ENCODE measurements at places on chromosomes 5 and 9.

DNA sequence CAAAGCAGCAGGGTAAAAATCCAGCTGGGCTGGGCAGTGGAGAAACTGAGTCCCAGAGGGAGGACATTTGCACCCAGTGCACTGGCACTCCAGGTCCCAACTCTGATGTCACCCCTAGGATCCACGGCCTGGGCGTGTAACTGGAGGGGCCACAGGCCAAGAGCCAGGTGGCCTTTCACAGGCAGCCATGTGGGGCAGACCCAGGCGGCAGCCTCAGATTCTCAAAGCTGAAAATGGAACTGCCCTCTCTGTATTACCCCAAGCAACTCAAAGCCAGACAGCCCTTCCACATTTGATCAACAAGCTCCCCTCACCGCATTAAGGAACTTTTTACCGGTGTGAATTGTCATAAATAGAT lies 46.7 kb downstream of the RASGEF1C start:
- DNase-seq, result no peak

DNA sequence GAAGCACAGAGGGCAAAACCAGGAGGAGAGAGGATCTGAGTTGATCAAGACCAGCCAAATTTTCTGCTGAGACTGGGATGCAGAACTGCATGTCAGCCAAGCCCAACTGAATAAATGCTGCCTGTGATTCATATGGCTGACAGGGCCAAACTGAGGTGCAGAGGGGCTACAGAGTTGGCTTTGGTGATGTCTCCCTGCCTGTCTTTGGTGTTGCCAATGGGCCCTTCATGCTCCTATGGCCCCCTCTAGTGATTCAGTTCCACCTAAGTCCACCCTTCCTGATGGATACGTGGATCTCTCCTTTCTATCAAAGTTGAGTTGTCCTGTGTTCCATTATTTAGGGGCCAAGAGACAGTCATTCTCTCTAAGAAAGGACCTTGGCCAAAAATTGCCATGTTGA lies 163.6 kb upstream of the TLE4 start:
- DNase-seq, result no peak

DNA sequence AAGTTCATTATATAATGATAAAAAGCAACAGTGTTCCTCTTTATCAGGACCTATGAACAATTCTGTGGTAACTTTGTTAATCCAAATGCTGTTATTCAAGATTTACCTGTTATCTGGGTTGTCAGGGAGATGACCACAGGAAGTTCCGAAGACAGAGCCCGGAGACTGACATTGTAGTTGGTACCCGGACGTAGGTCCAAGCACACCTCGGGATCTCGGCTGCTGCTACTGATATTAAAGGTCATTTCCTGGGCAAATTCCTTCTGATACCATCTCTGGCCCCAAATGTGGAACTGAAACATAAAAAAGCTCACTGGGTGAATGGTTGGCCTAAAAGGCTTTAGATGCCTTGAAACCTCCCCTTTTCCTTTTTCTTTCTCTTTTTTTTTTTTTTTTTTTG lies 96.7 kb downstream of the SUSD1 start:
- no peak for DNase-seq

GRCh38 chr5:9545136-9545991 lies 511 bp downstream of the SEMA5A start:
- no peak for DNase-seq

- no peak for DNase-seq
Measured at GRCh38 chr9:78468231-78468630, 171.3 kb downstream of the PSAT1 start.

DNA sequence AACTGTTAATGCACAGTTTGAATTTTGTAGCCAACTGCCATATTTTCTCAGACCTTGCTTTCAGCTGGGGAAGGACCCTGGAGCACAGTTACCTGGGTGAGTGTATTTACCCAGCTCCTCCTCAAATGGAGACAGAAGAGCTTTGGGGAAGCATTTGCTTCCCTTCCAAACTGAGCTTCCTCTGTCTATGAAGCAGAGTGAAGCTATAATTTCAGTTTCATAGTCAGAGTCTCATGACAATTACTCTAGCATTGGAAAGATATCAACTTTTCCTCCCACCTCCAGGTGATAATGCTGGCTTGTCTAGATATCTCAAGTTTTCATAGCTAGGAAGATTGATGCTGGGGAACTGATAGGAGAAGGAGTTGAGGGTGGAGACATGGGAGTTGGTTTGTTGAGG lies 406.4 kb upstream of the CLINT1 start:
- no peak for DNase-seq

DNA sequence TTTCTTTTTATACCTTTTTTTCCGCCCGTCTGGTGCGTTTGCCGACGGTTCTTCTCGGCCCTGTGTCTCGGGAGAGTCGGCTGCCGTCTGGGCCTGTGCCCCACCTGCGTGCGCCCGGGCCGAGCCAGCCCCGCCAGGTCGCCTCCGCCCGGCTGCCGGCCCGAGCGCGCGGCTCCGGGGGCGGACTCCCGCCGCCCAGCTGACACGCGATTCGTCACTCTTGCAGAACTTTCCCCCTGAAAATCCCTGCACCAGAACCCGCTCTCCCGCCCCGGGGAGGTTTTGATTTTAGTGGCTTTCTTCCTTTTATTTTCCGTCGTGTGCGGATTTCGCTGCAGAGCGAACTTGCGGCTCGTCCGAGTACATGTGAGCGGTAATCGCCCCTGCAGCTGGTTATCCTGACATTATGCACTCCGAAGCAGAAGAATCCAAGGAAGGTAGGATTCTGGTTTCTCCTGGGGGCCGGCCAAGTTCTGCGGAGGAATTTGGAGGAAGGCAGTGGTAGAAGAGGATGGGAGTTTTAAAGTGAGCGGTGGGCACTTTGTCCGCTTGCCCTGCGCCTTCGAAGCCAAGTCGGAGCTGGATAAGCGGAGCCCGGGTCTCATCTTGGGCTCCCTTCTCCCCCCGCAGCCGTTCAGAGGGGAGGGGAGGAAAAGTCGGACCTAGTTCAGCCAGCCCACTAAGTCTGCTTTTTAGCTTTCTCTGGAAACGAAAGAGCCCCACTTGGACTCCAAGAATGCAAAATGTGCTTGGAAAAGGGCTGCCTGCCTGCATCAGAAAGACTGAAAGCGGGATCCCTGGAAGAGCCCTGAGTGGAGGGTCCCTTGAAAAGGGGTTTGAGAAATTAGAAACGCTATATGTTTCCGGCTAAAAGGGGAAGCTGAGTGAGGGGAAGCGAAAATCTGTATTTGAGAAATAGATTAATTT lies at the start of gene TNFAIP8:
Gene TNFAIP8 (plus strand): TSS at position 335 of the 927 bp plus-strand sequence. CDS start 72 bp downstream, at position 407.
- no peak for DNase-seq

- DNase-seq, result no peak
Measured at GRCh38 chr5:117191251-117191650, 616.6 kb upstream of the SEMA6A start.

- DNase-seq, result no peak
Measured at GRCh38 chr9:136578626-136578914, 32.7 kb upstream of the NOTCH1 start.

- no peak for DNase-seq
Measured at GRCh38 chr9:135901031-135901758, 6.2 kb downstream of the CAMSAP1 start.

All from KG1 (cell line).